ENCODE measurements at places on chromosomes 7 and 10.

GRCh38 chr7:66728571-66728970, 12.0 kb upstream of the RABGEF1 start:
- DNase-seq, result no peak

DNA sequence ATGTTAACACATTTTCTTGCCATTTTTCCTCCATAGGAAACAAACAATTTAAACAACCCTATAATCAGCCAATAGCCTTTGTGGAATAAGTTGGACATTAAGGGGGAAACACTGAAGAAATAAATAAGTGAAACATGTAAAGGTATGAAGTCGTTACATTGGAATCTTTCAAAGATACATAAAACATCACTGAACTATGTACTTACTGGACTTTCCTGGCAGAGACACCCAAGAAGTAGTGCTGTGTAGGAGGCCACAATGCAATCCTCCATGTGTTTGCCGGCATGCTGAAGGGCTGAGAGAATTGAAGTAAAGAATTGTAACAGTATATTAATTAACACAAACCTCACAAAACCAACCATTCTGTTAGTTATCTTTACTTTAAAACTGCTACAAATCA, 76.5 kb upstream of the GRID1 start:
- no peak for DNase-seq

GRCh38 chr10:17872191-17873091, 63.3 kb downstream of the MRC1 start:
- no peak for DNase-seq

DNA sequence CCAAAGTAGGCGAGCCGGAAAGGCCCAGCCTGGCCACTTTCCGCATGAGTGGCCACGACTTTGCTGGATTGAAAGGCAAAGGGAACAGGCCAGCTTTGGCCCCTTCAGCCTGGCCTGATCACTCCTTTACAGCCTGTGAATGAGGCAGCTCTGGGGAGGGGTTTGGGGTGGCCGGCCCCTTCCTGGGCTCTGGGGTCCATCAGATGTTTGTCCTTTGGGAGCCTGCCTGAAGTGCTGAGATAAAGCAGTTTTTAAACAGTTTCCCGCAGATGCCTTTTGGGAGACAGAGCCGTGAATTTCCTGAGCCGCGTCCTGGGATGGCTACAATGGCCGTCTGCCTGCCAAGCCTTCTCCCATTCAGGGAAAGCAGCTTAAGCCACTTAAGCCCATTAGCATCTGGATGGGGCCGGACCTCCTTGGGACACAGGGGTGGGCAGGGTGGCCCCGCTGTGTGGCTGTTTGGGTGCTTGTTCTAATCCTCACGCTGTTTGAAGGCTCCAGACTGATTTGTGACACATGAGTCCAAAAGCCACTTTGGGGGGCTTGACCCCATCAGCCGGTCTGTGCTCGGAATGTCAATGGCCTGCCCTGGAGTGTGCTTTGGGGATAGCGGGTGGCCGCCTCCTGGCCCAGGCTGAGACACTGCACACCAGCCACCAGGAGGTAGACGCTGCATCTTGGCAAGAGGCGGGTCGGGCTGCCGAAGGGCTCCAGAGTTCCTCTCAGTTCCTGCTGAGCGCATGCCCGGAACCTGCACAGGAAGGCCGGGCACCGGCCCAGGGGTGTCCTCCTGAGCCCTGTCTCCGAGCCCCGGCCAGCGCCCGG, 38.9 kb downstream of the NKX6-2 start:
- DNase-seq, result no peak

DNA sequence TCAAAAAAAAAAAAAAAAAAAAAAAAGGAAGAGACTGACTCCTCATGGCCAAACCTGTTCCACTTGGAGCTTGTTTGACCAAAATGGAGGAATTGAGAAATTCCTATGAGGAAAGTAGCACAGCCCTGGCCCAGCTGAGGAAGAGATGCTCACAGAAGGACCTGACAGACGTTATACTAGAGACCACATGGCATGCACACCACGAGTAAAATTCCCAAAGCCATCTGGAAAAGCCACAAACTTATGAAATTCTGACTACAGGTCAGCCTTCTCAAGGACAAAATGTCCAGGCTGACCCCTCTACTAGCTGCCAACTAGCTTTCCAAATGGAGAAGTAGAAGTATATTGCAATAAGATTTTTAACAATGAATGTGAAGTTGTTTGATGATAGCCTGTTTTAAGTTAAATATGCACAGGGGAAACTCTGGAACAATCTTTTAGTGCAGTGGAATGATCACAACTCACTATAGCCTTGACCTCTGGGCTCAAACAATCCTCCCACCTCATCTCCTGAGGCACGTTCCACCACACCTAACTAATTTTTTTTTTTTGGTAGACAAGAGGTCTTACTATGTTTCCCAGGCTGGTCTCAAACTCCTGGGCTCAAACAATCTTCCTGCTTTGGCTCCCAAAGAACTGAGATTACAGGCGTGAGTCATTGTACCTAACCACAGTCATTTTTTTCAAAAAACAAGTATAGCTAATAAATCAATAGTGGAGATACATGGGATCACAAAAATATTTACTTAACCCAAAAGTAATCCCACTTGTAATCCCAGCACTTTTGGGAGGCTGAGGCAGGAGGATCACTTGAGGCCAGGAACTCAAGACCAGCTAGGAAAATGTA, 75.7 kb downstream of the AKR1D1 start:
- no peak for DNase-seq

DNA sequence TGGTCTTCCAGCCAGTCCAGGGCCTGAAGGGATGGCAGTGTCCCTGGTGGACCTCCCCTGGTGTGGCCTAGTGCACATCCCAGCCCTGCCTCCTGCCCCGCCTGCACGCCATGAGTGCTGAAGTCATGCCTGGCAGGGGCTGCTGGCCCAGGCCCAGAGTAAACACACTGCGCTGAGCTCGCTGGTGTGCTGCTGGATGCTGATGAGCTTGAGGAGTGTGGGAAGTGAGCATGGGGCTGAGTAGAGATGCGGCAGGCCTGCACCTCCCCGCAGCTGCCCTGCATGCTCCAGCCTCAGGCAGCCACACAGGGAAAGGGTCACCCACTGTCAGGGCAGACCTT, 43.2 kb downstream of the HTRA1 start:
- DNase-seq, result peak; percentile 92

GRCh38 chr7:134396031-134396430, 62.9 kb downstream of the AKR1B1 start:
- DNase-seq, result no peak

DNA sequence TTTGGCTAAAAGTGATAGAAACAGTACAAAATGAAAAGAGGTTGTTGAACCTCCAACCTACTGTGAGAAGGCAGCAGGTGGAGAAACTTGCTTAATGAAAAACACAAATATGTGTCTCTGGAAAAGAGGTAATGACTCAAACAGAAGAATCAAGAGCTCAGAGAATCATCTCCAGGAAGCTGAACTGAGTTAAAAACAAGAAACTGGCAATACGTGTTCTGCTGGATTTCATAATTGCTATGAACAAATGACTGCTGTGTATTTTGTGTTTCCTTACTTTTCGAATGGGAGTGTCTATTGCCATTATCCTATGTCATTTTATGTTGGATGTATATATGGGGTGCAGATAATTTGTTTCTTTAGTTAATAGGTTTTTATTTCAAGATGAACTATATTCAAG, 401.1 kb downstream of the DGKB start:
- DNase-seq, result no peak

GRCh38 chr10:86749854-86750253, 6.6 kb upstream of the BMPR1A start:
- DNase-seq, result no peak

DNA sequence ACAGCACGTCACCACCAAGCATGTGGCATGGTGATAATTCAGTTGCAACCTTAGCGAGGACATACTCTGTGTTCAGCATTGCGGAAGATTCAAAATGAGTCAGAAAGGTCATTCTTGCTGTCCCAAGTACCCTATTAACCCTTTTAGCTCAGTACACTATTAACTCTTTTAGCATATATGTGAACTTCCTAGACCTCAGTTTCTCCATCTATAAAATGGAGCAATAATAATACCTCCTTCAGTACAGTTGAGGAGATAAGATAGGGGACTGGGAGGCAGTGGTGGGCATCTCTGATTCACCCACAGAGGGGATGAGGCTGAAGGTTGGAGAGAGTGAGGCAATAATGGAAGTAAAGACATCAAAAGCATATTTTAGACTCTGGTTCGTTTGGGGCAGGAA, 67.3 kb downstream of the XRCC2 start:
- DNase-seq, result no peak

- no peak for DNase-seq
These were observed 18.2 kb downstream of the GPR146 start for GRCh38 chr7:1062296-1063294.

DNA sequence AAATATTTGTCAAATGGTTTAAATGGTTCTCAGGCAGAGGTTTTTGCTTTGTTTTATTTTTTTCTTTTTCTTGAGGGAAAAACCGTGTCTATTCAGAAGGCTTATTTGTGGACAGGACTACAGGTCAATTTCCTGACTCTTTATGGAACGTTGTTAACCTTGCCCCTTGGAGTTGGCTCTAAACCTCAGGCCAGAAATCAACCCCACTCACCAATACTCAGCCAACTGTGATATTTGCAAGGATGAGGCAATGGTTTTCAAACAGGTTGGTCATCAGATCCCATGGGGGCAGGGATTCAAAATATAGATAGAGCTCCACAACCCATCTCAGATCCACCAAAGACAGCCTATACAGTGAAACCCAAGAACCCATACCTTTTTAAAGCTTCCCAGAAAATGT, 10.2 kb downstream of the PDLIM1 start:
- no peak for DNase-seq

GRCh38 chr7:94228223-94228622, 166.5 kb upstream of the COL1A2 start:
- no peak for DNase-seq

- no peak for DNase-seq
These were observed 47.2 kb upstream of the WDR11 start for GRCh38 chr10:120803972-120804371.

GRCh38 chr7:20257212-20257611, 40.0 kb upstream of the MACC1 start:
- DNase-seq, result no peak

- DNase-seq, result no peak
These were observed 100.5 kb downstream of the CXCL12 start for GRCh38 chr10:44284198-44285084.

DNA sequence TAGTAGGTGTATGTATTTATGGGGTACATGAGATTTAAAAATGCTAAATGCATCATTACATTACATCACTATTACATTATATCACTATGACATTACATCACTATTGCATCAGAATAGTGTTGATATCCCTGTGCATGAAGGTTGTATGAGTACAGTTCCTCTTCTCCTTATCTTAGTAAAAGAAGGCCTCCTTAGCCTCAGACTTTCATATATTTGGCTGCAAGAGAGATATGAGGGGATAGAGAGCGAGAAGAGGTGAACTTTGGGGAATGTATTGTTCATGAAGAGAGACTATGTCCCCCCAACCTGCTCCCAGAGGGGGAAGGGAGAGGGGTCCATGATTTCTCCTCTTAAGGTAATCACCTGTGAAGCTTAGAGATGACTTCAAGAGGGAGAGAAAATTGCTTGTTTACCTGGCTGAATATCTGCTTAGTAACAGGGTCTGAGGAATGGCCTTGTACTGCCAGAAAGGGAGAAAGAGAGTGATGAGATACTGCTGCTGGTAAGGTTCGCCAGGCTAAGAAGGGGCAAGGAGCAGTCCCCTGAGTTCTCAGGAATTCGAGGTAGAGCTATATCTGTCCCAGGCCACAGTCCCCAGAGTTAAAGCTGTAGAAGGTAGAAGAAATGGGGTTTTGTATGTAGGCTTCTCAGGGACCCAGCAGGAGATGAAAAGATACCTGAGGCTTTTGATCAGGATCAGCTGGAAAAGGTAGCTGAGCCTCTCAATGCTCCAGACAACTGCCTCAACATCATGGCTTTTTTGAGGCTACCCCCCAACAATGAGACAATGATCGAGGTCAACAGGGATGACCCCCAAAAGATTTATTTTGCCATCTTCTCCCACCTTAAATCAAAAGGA, 168.4 kb upstream of the WNT16 start:
- no peak for DNase-seq

- DNase-seq, result no peak
These were observed 159.1 kb downstream of the CCDC71L start for GRCh38 chr7:106501605-106502580.

GRCh38 chr7:125099519-125099918, 169.9 kb upstream of the POT1 start:
- no peak for DNase-seq

- DNase-seq, result no peak
These were observed 245.7 kb downstream of the TCERG1L start for GRCh38 chr10:131065673-131066305.

GRCh38 chr7:23357190-23358093, 58.3 kb downstream of the MALSU1 start:
- no peak for DNase-seq

DNA sequence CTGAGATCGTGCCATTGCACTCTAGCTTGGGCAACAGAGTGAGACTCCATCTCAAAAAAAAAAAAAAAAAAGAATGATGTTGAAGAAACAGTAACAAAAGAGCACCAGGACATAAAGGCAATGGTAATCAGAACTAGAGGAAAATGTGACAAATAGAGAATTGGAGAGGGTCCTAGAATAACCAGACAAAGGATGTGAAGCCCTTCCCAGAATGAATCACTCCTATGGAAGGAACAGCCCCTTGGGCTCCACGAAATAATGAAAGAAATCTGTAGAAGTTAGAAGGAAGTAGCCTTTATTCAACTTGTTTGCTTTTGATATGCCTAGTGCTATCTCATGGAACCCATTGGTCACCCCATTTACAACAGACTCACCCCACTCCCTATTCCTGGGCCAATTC, 169.2 kb downstream of the SUGCT start:
- no peak for DNase-seq

- no peak for DNase-seq
These were observed 1031.7 kb downstream of the LRMDA start for GRCh38 chr10:76463111-76463510.

DNA sequence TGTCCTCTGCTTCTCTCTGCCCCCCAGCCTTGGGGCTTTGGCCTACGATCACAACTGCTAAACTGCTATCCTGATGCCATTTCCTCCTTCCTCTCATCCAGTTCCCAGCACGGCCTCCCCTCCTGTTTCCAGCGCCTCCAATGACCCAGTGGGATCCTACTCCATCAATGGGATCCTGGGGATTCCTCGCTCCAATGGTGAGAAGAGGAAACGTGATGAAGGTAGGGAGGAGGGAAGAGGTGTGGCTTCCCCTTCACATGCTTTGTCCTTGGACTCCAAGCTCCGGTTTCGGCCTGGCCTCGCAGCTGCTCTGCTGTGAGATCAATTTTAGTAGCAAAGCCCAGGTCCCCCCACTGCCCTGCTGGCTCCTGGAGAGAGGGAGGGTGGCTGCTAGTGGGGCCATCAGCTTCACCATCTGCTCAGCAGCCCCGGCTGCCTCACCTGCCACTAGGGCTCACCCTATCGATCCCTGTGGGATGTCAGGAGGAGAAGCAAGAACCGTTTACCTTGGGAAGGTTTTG, 35.8 kb downstream of the PAX2 start:
- no peak for DNase-seq

DNA sequence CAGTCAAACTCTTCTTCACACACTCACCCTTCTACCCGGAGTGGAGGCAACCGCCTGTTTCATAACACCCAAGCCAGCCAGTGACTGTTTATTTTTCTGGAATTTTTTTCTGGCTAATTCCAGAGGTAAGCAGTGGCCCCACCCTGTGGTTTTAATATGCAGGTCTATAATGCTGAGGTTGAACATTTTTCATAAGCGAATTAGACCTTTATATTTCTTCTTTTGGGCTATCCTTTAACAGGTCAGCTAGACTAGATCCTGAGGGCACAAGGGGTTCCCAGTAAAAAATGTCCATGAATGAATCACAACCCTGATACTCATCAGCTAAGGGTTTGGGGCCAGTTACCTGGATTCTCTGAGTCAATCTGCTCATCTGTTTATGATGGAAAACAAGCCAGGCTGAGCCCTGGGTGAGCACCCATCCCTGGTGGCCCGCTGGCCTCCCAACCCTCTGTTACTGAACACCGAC, 76.2 kb downstream of the GRB10 start:
- no peak for DNase-seq

All from uterus (tissue), 4 donors.